ENCODE measurements at places on chromosomes 5 and 9.
A peak's percentile ranks its signal among the peaks of the same experiment; 100 is the strongest.

DNA sequence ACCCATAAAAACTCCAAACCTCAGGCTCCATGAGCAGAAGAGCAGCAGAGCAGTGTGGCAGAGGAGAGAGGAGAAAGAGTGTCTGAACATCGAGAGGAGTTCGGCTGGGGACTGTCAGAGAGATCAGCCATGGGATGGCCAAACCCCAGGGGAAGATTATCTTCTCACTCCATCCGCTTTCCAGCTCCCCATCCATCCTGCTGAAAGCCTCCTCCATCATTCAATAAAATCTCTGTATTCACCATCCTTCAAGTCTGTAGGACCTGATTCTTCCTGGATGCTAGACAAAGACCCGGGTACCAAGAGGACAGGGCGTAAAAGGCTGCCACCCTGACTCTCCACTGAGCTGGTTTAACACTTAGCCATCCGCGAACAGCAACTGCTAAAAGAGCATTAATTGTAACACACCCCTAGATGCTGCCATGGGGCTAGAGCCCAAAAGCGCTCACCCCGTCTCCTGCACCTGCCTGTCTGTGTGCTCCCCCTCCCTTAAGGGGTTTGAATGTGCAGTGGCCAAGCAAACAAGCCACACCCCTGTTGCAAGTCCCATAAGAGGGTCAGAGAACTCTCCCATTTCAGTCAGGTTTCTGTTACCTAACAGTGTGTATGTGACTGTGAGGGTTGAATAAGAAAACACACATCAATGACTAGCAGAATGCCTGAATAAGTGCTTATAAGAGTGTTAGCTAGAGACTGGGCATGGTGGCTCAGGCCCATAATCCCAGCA lies 13.9 kb upstream of the SELENOP start:
- no peaks in the 10 kb centered on the region for H3K36me3 ChIP-seq
- no peak for DNase-seq
- H3K4me1 ChIP-seq: no peaks in the 10 kb centered on the region
- no peak overlapping the region for H3K27ac ChIP-seq
- no peaks in the 10 kb centered on the region for H3K27me3 ChIP-seq
- no peak overlapping the region for H3K4me3 ChIP-seq

DNA sequence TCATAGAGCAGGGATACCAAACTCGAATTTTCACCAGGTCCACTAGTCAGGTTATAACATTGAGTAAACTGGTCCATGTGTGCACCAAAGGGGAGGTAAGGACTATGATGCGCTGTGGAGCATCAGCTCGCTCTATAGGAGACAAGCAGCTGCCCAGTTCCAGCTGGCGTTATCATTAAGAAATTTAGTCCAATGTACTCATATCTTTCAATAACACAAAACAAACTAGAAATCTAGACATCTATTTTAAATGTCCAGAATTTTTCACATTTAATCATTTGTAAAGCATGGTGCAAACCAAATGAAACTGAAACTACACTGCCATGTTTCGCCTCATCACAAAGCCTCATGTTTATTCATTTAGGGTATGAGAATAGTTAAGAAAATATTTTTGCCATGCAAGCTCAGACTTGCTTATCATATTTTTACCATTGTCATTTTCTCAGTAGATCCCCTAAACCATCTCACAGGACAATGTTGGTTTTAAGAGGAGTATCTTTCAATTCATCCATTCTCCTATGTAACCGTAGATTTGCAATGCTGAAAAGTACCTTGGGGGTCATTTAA lies 50.9 kb downstream of the ZNF474 start:
- no peak overlapping the region for H3K4me3 ChIP-seq
- no peaks in the 10 kb centered on the region for H3K27me3 ChIP-seq
- H3K4me1 ChIP-seq: no peaks in the 10 kb centered on the region

DNA sequence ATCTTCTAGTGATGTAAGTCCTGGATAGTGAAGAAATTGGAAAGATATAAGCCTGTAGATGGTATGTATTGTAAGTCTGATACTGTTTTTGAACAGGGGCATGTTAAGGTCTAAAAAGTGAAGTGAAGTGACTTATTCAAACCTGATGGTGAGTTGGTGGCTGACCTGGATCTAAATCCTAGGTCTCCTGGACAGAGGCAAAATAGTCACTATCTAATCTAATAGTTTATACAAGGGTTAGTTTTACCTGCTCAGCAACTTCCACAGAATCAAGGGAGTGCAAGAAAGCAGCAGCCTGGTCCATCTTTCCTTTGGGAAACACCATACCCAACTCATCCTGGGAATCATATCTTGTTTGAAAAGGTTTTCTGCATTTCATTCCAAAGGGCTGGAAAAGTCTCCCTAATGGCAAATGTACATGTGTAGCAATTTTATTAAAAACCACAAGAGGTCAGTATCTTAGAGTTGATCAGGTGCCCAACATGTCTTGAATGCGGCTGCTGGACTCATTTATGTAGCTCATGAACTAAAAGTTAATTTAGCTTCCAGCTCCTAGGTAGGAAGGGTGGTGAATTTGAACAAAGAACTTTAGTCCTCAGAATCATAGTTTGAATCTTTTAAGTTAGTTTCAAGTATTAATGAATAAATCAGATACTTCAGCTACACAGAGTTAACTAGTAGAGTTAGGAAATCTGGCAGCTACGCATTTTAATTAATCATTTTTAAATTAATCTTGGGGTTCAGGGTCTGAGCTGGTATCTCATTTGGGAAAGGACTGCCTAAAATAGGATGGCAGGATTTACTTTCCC lies 26.0 kb downstream of the SKP2 start:
- H3K27ac ChIP-seq: no peak overlapping the region
- DNase-seq: no peak
- H3K4me1 ChIP-seq: no peaks in the 10 kb centered on the region
- H3K36me3 ChIP-seq: peaks cover 67% of the 10 kb centered on the region

DNA sequence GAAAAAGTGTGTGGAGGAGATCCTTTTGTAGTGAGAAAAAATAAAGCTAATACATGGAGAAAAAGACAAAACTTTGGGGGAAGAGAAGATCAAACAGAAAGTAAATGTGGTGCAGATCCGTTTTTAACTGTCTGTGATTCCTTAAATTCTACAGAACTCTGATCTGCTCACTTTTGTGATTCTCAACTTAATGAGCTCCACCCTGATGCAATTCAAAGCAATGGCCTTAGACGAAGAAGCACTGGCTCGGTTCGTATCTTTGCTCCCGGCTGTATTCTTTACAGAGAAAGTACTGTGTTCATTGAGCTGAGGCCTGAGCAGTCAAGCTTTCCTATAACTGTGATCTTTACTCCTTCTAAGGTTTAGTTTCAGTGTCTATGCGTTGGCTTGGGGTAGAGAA lies 453.4 kb downstream of the DMAC1 start:
- no peak for DNase-seq
- no peaks in the 10 kb centered on the region for H3K4me1 ChIP-seq
- H3K27ac ChIP-seq: no peak overlapping the region

GRCh38 chr9:74035786-74036185 lies 461.3 kb upstream of the RORB start:
- no peak overlapping the region for H3K27ac ChIP-seq
- no peak overlapping the region for H3K4me3 ChIP-seq
- H3K36me3 ChIP-seq: no peaks in the 10 kb centered on the region
- no peaks in the 10 kb centered on the region for H3K4me1 ChIP-seq
- no peak for DNase-seq
- H3K27me3 ChIP-seq: no peaks in the 10 kb centered on the region

GRCh38 chr5:147446523-147446922 lies 63.3 kb downstream of the DPYSL3 start:
- H3K4me1 ChIP-seq: no peaks in the 10 kb centered on the region
- no peaks in the 10 kb centered on the region for H3K36me3 ChIP-seq
- DNase-seq: no peak
- no peaks in the 10 kb centered on the region for H3K27me3 ChIP-seq

DNA sequence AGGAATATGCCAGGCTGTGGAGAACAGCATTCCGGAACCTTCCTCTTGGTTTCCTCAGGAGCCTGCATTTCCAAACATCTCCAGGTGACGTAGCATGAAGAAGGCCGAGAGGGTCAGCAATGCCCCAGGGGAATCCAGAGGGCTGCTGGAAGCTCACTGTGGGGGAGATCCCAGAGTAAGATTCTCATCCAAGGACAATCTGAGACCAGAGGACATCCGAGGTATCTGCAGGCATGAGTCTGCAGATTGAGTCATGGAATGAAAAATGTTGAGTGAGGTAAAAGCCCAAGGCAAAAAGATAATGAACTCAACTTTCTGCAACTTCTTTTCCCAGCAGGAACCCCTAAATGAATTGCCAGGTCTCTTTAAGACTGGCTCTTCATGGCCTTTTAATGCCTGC lies 73.5 kb downstream of the KIF4B start:
- H3K36me3 ChIP-seq: no peaks in the 10 kb centered on the region
- DNase-seq: no peak
- no peak overlapping the region for H3K4me3 ChIP-seq
- no peak overlapping the region for H3K27ac ChIP-seq
- H3K4me1 ChIP-seq: no peaks in the 10 kb centered on the region

GRCh38 chr9:114696814-114697544 lies 15.0 kb upstream of the TEX48 start:
- H3K27me3 ChIP-seq: no peaks in the 10 kb centered on the region
- no peak overlapping the region for H3K27ac ChIP-seq
- H3K4me3 ChIP-seq: no peak overlapping the region
- no peaks in the 10 kb centered on the region for H3K36me3 ChIP-seq
- DNase-seq: no peak

- H3K27ac ChIP-seq: no peak overlapping the region
- no peaks in the 10 kb centered on the region for H3K4me1 ChIP-seq
- no peak overlapping the region for H3K4me3 ChIP-seq
- no peaks in the 10 kb centered on the region for H3K36me3 ChIP-seq
- H3K27me3 ChIP-seq: no peaks in the 10 kb centered on the region
Measured at GRCh38 chr9:14107977-14108376, 206.0 kb downstream of the NFIB start.

DNA sequence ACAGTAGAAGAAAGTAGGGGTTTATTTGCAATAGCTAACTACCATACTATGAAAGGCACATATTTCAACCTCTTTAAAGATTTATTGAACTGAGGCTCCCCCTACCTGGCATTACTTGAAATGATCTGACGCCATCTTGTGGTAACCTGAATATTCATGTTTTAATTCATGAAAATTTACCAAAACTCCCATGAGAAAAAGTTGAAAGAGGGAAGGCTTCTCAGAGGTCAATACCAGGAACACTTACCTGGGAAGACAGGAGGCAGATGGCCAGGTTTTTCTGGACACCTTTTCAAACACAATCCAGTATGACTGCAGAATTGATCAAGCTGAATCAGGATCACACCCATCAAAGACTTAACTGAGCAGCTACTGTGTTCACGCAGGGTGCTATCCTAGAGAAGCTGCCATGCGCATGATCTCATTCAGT lies 9.4 kb downstream of the PRELID2 start:
- H3K27ac ChIP-seq: no peak overlapping the region
- no peaks in the 10 kb centered on the region for H3K27me3 ChIP-seq
- H3K4me3 ChIP-seq: no peak overlapping the region
- H3K36me3 ChIP-seq: no peaks in the 10 kb centered on the region
- DNase-seq: no peak

- H3K27me3 ChIP-seq: no peaks in the 10 kb centered on the region
- H3K4me1 ChIP-seq: no peaks in the 10 kb centered on the region
- H3K36me3 ChIP-seq: no peaks in the 10 kb centered on the region
- H3K27ac ChIP-seq: no peak overlapping the region
- H3K4me3 ChIP-seq: no peak overlapping the region
Measured at GRCh38 chr5:112245656-112246055, 173.4 kb downstream of the EPB41L4A start.

DNA sequence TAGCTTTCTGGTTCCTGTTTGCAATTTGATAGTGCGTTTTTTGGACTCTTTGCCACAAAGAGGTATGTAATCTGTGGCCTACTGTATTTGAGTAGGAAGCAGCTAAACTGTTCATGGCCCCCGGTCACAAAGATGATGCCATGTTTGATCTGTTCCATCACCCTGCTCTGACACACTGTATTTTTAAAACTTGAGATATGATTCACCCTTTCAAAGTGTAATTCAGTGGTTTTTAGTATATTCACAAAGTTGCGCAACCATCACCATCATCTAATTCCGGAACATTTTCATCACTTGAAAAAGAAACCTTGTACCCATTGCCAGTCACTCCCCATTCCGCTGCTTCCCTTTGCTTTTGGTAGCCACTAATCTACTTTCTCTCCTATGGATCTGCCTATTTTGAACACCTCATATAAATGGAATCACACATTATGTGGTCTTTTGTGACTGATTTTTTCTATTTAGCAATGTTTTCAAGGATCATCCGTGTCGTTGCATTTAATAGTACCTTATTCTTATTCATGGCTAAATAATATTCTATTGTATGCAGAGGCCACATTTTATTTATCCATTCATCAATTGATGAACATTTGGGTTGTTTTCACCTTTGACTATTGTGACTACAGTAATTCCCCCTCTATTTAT lies 141.6 kb downstream of the NR3C1 start:
- no peak overlapping the region for H3K27ac ChIP-seq
- H3K4me1 ChIP-seq: no peaks in the 10 kb centered on the region
- H3K4me3 ChIP-seq: no peak overlapping the region
- DNase-seq: no peak
- H3K27me3 ChIP-seq: no peaks in the 10 kb centered on the region
- no peaks in the 10 kb centered on the region for H3K36me3 ChIP-seq

- H3K36me3 ChIP-seq: peaks cover 4% of the 10 kb centered on the region
- no peak for DNase-seq
- no peaks in the 10 kb centered on the region for H3K27me3 ChIP-seq
- H3K4me3 ChIP-seq: no peak overlapping the region
Measured at GRCh38 chr5:172906888-172907287, 52.3 kb upstream of the RPL26L1 start.

GRCh38 chr5:14036947-14037346 lies 92.5 kb upstream of the DNAH5 start:
- no peaks in the 10 kb centered on the region for H3K4me1 ChIP-seq
- no peak for DNase-seq
- no peaks in the 10 kb centered on the region for H3K27me3 ChIP-seq
- H3K4me3 ChIP-seq: no peak overlapping the region

- DNase-seq: no peak
- H3K4me1 ChIP-seq: no peaks in the 10 kb centered on the region
- no peaks in the 10 kb centered on the region for H3K27me3 ChIP-seq
- H3K27ac ChIP-seq: no peak overlapping the region
- no peak overlapping the region for H3K4me3 ChIP-seq
Measured at GRCh38 chr9:127546125-127546832, 65.8 kb upstream of the STXBP1 start.

- no peak for DNase-seq
- peaks cover under 1% of the 10 kb centered on the region for H3K36me3 ChIP-seq
- peaks cover 22% of the 10 kb centered on the region for H3K4me1 ChIP-seq
- peak overlapping the region; percentile 96 for H3K4me3 ChIP-seq
- peak overlapping the region; percentile 100 for H3K27ac ChIP-seq
- no peaks in the 10 kb centered on the region for H3K27me3 ChIP-seq
Measured at GRCh38 chr5:134177369-134178095, 782 bp upstream of the SKP1 start.

DNA sequence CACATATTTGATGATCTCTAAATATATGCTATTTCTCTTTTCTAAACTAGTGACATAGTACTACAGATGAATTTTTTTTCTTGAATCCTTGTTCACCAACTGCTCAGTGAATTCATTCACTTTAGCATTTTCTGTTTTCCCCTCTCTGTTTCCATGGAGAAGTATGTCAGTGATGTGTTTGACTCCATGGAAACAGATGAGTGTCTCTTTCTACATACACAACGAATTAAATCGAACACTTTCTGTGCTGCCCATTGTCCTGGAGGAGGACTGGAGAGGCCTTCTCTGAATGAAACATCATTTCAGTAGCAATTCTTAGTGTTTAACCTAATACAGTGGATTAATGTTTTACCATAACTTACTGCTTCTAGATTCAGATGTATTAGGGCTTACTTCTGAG lies 9.5 kb downstream of the INVS start:
- DNase-seq: no peak
- H3K4me1 ChIP-seq: no peaks in the 10 kb centered on the region
- H3K27ac ChIP-seq: no peak overlapping the region
- peaks cover 14% of the 10 kb centered on the region for H3K36me3 ChIP-seq

All from naive thymus-derived CD4-positive, alpha-beta T cell (primary cell).